Right atrium auricular region (tissue), 2 donors: ENCODE measurements at places on chromosomes 11 and 22. TPM values are rescaled to one million over a fixed set of nuclear protein-coding genes. Genes with fewer than 3 reads are reported as not detected.

SCT gene
- not detected for total RNA-seq

CAPN5 gene
- 4.0 TPM for total RNA-seq

ACTN3 gene
- not detected for total RNA-seq

HBG1 gene
- total RNA-seq = not detected

TRIM51 gene
- not detected for total RNA-seq

NAALADL1 gene
- total RNA-seq = 18.9 TPM
